ENCODE measurements at places on chromosomes 1 and 21.

DNA sequence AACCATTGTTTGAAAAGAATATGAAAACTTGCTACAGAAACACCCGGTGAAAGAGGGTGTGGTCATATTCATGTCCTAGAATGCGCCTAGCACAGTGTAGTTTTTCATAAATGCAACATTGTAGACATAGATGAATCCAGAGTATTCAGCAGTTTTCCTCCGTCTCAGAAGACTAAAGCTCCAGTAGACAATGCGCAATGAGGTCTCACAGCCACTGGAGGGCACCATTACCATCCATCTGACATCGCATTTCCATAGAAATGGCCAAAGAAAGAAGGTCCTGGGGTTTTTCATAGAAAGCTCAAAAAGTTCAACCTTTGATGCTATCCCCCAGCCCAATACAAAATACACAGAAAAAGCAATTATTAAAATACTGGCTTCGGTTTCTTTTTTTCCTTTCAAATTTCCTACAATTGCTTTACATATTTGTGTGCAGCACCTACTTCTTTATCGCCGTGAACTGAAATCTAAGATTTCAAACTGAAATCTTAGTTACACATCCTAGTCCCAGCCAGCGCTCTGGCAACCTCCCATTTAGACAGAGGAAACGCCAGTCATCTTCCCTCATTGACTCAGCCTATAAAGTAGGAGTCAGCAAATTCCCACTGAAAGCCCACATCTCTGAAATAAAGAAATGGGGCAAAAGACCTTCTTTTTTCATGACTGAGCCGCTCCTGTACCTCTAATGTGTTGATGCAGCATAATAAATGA, 3.9 kb upstream of the CD58 start:
- peak; percentile 30 for DNase-seq

- no peak for DNase-seq
Observed at GRCh38 chr1:6756457-6756856, 28.8 kb upstream of the CAMTA1 start.

DNA sequence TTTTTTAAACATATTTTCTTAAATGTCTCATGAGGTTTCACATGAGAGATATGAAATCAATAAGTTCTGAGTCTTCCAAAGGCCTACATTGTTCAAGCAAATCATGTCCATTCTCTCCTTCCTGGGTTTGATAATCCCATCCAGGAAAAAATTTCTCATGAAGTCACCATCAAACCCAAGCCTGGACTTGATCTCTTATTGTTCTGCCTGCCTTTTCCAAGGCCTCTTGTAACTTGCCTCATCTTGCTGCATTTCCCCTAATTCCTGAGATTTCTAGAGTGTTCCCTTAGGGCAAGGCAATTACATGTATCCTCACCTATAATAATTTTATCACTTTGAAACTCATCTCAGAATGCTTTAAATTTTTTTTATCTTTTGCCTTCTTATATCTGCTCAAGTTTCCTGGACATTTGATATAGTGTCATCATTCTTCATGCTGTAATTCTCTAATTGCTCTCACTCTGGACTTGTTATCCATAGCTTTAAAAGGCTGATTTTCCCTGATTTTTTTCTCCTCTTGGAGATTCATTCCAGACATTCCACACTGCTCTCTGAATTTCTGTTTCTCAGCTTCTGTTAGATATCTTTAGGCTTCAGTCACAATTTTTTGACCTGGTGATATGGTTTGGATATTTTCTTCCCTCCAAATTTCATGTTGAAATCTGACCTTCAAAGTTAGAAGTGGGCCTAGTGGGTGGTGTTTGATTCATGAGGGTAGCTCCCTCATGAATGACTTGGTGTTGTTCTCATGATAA, 126.4 kb downstream of the LRRC7 start:
- no peak for DNase-seq

- no peak for DNase-seq
Observed at GRCh38 chr1:110982320-110982719, 18.6 kb upstream of the LRIF1 start.

DNA sequence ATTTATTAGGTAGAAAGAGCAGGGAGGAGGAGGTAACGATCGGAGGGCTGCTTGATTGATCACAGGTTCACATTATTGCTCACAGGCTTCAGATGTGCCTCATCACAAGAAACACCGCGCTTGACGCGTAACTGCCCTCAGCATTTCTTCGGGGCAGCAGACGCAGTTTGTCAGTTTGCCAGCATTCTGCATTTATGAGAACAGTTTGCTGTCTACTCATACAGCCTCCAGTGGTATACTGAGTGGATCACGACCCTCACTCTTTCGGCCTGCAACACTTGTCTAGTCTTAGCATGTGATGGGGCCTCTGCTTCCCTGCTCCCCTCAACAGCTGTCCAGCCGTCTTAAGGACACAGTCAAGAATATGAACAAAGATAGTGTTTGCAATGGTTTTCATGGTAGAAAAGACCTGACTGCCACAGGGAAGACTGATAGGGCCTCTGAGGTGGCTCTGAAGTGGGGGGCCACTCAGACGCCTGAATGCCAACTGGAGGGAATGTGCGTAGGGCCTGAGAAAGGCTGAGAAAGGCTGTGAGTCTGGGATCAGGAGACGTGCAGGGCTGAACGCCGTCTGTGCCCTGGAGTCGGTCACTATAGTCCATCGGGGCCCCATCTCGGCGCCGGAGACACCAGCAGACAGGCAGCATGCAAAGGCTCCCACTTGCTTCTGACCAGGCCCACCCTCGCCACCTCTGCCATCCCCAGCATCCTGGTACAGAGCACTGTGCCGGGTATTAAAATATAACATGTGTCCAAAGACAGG, 45.0 kb downstream of the UBE2G2 start:
- no peak for DNase-seq

- no peak for DNase-seq
Observed at GRCh38 chr1:24770881-24771280, 25.6 kb downstream of the CLIC4 start.

Measured in activated T-cell treated with anti-CD3 and anti-CD28 coated beads for 1 hour (primary cell).